SHP77 (cell line): ENCODE measurements at places on chromosomes 6 and 20.
A peak's percentile ranks its signal among the peaks of the same experiment; 100 is the strongest.

GRCh38 chr6:25057111-25057905 lies 121.5 kb upstream of the RIPOR2 start:
- no peak for DNase-seq

- no peak for DNase-seq
Observed at GRCh38 chr6:39239527-39240154, 10.4 kb upstream of the KCNK5 start.

DNA sequence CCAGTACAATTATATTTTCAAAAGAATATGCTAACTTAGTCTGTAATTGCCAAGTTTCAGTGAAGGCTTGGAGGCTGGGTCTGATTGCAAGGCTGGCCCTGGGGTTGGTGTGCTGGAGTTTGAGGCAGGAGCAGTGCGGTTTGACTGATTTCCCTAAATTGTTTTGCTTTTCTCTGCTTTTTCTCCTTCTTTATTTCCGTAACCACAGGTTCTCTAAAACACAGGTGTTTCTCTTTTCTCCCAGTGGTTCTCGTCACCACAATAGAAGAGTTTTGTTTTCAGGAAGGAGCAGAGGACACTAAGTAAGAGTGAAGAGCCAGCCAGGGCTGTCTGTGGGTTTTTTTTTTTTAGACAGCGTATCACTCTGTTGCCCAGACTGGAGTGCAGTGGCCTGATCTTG lies 8.2 kb upstream of the SNX9 start:
- no peak for DNase-seq

DNA sequence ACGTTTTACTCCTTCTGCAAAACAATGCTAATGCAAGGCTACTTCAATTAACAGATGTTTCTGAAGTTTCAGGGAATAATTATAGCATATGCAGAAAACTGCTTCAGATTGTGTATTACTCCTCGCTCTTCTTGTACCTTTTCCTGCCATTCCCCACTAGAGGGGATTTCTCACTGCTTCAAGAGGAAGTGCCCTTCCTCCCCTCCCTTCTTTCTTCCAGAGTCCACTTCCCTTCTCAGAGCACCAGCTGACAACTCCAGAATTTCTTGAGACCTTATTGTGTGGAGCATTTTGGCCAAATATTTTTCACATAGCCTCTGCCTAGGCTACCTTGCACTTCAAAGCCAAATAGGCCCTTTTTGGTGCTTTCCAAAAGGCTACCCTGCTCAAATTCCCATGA lies 12.7 kb upstream of the MCUR1 start:
- no peak for DNase-seq

DNA sequence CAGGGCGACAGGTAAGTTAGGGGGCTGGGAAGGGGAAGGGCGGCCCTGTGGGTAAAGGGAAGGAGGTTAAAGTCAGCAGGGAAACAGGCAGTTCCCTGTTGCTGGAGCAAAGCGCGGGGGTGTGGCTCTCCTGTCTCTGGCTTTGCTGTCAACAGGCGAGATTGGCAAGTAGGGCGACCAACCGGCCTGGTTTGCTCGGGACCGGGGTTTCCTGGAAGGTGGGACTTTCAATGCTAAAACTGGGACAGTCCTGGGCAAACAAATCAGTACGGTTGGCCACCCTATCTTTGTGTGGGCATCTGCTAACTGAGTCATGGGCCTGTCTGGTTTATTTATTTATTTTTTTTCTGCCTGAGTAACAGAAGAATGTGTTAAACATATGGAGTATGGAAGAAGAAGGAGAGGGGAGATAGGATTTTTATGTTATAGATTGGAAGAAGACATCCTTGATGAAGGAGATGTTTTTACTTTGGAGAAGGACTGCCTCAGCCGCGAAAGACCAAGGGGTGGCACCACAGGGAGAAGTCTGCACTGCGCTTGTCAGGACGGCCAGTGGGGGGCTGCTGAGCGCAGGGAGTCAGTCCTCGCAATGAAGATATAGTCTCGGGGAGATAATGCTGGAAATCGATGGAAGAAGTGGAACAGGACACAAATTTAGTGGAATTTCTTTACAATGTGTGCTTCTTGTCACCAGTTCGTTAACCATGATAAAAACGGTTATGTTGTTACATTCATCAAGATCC lies 43.4 kb upstream of the ESR1 start:
- peak; percentile 74 for DNase-seq
